ENCODE measurements at places on chromosomes 5 and 9. TPM values are rescaled to one million over a fixed set of nuclear protein-coding genes. Genes with fewer than 3 reads are reported as not detected.

The PCDHB12 gene
- 0.12 TPM for total RNA-seq

The ERGIC1 gene
- total RNA-seq = 152 TPM

The SPATA31D4 gene
- total RNA-seq = not detected

The CXCL14 gene
- total RNA-seq = not detected

The SLC25A48 gene
- 1.6 TPM for total RNA-seq
